ENCODE measurements at places on chromosomes 1 and 21.
A peak's percentile ranks its signal among the peaks of the same experiment; 100 is the strongest.

- DNase-seq = no peak
These were observed at the start of gene BNIPL for GRCh38 chr1:151036356-151036755. TSS of gene BNIPL (plus strand) at chr1:151036586. CDS start at chr1:151036726, 140 bp downstream.

GRCh38 chr1:26109229-26110164 lies 2.1 kb upstream of the PDIK1L start:
- no peak for DNase-seq

- no peak for DNase-seq
These were observed 239.9 kb downstream of the TNR start for GRCh38 chr1:175503538-175503937.

DNA sequence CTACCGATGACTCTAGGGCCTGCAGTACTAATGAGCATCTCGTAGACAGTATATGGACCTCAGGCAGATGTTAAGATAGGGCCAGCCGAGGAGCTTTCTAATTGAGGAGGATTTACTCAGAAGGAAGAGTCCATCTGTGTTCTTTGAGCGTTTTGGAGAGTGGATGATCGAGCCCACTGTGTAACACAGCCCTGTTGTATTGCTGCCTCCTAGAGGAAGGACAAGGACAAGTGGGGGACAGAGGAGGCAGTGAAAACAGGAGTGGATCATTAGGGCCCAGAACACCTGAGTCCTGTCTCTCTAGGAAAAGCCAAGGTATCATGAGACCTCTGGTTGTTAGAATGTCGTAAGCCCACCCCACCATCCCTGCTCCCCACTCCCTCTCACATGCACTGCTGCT lies 62.9 kb downstream of the TBX19 start:
- no peak for DNase-seq

DNA sequence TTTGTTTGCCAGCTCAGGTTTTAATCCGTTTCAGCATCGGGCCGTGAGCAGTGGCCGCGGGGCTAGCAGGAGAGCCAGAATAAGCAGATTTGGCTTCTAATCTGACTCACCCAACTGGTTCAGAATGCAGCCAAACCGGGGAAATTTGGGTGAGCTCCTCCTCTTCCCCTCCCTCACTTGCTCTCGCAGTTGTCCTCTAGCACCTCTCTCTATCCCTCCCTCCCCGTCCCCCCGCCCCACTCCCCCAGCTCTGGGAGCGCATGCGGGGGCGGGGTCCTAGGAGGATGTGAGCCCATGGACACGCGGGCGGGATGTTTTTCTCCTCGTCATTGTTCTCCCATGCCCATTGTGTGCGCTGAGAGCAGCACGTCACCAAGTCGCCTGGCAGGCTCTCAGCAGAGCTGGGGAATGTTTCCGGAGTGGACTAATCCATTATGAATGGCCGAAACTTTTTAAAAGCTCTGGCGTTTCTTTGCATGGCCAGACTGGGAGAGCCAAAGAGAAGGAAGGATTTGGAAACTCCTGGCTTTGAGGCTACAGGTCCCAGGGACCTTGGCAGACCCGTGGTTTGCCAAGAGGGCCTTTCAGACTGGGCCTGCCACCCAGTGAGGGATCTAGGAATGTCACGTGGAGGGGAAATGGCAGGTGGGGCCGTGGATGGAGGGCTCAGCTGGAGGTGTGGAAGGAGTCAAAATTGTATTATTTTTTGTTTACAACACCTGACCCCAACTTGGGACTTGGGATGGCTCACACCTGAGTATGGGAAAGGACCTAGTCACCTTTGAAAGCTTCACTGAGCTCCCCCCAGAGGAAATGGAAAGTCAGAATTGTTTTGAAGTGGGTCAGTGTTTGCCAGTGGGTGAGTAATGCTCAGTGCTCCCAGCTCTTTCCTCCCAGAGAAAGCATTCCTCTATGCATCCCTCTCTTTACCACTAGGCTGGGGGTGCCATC lies 39.2 kb downstream of the CDK18 start:
- peak; percentile 45 for DNase-seq

- no peak for DNase-seq
These were observed 129.1 kb upstream of the HOOK1 start for GRCh38 chr1:59685666-59686065.
